C1 segment of cervical spinal cord (tissue), 14 donors: ENCODE measurements at places on chromosomes 3 and 15.

- DNase-seq, result no peak
Measured at GRCh38 chr3:4520033-4520816, 27.1 kb downstream of the ITPR1 start.

GRCh38 chr15:82165948-82166376 is 96.6 kb downstream of the EFL1 start:
- no peak for DNase-seq

- no peak for DNase-seq
Measured at GRCh38 chr15:52228921-52229320, 37.7 kb upstream of the GNB5 start.

GRCh38 chr15:31305375-31305774 is 21.3 kb upstream of the KLF13 start:
- DNase-seq, result no peak

DNA sequence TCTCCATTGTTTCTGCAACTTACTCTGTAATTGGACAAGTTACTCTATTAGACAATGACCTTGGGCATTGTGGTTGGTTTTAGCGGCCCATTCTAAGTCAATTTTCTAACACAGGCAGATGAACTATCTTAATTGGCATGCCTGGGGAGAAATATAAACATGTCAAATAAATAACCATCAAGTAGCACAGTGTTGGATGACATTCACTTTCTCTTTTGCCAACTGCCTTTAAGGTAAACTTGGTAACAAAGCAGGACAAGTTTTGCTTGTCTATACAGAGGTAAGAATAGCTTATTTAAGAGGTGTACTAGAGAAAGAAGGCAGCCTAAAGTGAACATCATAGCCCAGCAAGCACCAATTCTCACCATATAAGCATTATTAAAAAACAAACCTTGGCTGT is 599.6 kb downstream of the GBE1 start:
- DNase-seq, result no peak

DNA sequence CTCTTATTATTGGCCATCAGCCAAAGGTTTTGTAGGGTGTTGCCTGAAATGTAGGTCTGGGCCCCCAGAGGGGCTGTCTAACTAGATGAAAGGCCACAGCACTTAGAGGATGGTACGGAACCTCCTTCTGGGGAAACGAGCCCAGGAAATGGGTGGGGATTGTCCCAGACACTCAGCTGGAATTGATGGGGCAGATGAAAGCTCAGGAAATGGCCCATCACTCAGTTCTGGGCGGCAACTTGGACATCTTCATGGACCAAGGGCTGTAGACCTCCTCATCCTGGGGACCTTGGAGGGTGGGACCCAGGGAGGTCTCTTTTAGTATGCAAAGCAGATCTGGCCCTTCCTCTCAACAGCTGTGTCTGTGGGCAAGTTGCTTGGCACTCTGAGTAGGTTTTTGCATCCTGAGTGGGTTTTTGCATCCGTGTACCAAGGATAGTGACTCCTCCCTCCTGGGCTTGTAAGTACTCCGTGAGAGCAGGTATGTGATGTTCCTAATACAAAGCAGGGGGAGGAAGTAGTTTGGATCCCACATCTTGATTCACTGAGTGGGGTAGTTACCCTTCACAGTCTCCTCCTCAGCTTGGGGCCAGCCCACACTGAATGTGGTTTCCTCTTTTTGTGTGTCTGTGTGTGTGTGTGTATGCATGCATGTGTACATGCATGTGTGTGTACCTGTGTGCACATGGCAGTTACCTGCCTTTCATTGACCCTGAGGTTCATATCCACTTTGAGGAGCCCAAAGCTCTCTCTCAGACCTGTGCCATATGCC is 292.0 kb downstream of the RPLP1 start:
- no peak for DNase-seq

DNA sequence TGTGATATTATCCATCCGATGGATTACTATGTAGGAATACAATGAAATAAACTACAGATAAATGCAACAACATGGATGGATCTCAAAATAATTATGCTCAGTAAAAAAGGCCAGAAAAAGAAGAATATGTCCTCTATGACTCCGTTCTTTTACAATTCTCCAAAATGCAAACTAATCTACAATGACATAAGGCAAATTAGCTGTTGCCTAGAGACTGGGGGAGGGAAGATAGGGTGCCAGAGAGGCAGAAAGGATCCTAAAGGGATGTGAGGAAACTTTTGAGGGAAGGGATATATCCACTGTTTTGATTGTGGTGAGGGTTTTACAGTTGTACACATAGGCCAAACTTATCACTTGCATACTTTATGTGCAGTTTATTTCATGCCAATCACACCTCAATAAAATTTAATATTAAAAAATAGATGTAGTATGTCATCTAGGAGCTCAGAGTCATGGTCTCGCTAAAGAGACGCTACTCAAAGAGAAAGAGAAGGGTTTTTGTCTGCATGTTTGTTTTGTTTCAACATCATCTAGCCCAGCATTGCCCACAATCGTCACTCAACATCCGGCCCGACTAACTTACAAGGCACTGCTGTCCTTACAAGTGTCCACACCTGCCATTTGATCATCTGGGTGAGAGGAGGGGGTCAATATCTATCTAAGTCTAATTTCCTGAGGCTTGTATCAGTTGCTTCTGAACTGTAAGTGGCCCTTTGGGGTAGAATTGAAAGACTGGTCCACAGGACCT is 29.5 kb downstream of the HES1 start:
- DNase-seq, result no peak

GRCh38 chr15:63414474-63415120 is 33.0 kb upstream of the CA12 start:
- no peak for DNase-seq

- no peak for DNase-seq
Measured at GRCh38 chr3:14553871-14554270, 13.7 kb upstream of the GRIP2 start.

GRCh38 chr15:34055868-34056595 is 17.0 kb upstream of the AVEN start:
- no peak for DNase-seq

GRCh38 chr15:66901336-66902100 is 163.9 kb upstream of the SMAD3 start:
- no peak for DNase-seq

GRCh38 chr3:79872483-79872882 is 104.7 kb upstream of the ROBO1 start:
- no peak for DNase-seq

DNA sequence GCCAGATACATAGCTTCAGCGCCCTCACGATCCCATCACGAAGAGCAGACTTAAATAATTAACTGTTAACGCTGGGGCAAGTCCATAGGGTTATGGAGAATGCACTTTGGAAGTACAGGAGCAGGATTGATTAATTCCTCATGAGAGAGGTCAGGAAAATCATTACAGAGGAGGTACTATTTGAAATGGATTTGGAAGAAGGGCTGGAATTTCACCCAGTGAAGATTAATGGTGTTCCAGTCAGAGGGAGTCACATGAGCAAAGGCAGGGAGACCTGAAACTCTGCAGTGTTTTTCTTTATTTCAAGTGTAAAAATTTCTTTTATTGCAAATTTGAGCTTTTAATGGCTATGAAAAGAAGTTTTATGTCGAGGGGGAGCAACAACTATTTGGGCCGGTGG is 329.8 kb upstream of the GRM7 start:
- no peak for DNase-seq

GRCh38 chr3:81485444-81485865 is 276.0 kb downstream of the GBE1 start:
- no peak for DNase-seq

DNA sequence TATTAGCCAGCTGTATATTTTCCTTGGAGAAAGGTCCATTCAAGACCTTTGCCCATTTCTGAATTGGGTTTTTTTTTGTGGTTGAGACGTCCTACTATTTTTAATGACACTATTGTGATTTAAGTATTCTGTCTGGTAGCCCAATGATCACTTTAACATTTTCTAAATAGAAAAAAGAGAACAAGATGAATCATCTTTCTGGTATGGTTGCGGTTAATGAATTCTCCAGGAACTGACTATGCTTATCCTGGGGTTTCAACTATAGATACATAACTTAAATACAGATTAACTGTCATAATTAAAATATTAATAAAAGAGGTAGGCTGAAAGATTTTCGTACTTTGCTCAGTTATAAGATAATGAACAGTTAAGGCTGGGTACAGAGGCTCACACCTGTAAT is 51.9 kb downstream of the PBRM1 start:
- no peak for DNase-seq

DNA sequence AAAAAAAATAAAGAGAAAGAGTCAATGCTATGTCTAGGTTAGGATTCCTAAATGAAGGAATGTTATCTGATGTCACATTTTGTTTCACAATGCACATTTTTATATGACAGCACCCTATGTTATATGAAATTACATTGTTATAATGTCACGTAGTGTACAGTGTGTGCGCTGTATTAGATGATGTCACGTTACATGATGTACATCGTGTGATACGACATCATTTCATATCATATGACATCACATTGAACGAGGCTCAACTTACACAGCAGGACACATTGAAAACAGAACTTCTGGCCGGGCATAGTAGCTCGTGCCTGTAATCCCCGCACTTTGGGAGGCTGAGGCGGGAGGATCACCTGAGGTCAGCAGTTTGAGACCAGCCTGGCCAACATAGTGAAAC is 150.0 kb downstream of the OCA2 start:
- DNase-seq, result no peak

- DNase-seq, result no peak
Measured at GRCh38 chr3:161560008-161560637, 63.5 kb downstream of the OTOL1 start.

- DNase-seq, result no peak
Measured at GRCh38 chr3:78974181-78974790, 793.5 kb downstream of the ROBO1 start.

DNA sequence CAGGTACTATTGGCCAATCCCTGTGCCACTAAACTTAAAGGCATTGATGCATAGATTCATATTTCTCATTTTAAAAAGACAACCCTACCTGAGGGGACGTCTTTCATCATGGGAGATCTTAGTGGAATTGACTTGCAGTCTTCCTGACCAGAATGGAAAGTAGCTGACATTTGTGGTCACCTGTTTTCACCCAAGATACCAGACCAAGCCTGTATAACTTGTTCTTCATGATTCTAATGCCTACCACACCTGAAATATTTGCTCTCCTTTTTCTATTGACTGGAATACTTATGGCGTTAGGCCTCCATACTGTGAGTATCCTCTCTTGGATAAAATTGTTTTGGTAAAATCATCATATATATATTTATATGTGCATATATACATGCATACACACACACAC is 54.7 kb upstream of the XCR1 start:
- DNase-seq, result no peak

GRCh38 chr3:112627919-112628466 is 12.9 kb downstream of the CCDC80 start:
- no peak for DNase-seq

DNA sequence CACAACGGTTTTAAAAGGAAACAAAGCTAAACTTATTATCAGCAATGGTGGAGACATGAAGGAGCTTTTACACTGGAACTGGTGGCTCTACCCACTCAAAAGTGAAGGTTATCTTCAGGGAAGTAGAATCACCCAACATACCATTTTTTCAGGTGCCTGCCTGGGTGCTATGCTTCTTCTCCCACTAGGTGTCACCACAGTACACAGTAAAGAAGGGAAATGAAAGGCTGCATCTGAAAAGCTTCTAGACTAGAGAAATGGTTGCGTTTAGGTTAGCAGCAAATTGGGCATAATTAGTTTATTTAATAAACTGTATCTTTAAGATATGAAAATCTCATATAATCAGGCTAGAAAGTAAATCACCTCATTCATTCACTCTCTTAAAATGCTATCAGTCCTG is 47.0 kb upstream of the SELENOK start:
- DNase-seq, result no peak

GRCh38 chr15:61888074-61888780 is 172.0 kb downstream of the VPS13C start:
- no peak for DNase-seq

- DNase-seq, result no peak
Measured at GRCh38 chr3:179949869-179950268, 86.9 kb downstream of the PEX5L start.

DNA sequence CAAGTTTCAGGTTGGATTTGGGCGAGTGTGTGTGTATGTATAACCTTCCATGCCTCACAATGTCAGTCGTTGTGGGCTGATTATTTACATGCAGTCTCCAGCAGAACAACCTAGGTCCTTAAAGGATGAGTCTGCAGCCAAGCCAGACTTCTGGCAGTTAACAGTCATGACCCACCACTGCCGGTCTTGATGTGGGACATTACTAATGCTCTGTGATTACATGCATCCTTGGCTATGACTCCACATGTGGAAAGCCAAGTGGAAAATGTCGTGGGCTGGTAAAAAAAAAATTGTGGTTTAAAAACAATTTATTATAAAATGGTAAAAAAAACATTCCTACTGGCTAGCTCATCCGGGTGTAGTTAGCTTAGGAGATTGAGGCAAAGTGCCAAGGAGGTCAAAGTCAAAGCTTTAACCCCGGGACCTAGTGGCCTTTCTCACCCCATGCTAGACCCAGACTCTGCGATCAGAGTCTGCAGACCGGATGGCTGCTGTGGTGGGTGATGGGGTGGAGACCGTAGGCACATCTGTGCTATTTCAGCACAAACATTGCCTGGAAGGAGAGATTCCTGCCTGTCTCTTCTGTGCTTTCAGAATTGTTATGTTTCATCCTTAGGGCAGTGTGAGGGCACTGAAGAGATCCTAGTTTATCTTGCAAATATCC is 6.8 kb downstream of the RARRES1 start:
- DNase-seq, result no peak

DNA sequence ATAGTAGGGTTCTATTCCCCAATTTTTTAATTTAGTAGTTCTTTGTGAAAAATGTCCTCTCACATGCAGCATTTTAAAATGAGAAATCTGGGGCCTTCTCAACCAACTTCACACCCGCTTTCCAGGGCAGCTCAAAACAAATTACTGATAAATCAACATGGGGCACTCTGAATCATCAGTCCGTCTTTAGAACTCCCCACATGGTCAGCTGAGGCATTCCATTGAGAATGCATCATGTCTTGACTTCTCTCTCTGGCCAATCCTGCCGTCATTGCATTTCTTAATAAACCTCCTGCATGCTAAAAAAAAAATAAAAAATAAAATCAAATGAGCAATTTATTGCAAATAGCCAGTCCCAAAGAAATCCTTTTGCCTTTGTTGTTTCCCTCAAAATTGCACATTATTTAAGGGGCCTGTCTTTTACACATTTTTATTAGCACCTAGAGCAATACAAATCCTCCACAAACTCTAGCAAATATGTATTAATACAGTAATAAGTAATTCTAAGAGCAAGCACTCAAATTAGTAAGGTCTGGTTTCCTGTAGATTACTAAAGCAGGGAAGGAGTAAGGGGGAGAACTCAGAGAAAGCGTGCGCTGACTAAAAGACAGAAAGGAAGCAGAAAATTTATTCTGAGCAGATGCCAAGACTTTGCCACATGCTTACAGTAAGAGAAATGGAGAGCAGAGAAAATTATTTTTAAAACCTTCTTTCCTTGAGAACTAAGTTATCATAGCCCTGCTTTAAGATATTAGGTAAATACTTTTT is 175.7 kb downstream of the TNIK start:
- no peak for DNase-seq
